ENCODE measurements at places on chromosomes 1 and 21.

DNA sequence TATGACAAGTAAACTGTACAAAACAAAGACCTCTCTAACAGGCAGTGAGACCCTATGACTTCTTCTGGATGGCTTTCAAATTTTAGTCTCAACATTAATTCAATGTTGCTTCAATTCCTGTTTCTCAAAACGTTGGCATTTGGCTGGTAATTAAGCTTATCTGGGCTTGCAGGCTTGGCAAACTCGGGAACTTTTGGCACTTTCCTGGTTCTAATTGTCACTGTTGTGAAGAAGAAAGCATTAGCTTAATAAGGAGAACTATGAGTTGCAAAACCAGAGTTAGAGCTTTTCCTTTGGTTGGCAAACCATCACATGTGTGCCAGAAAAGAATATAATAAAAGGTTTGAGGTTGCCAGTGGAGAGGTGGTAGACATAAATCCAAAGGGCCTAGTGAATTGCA lies 698.3 kb downstream of the LRRIQ3 start:
- no peak for DNase-seq

DNA sequence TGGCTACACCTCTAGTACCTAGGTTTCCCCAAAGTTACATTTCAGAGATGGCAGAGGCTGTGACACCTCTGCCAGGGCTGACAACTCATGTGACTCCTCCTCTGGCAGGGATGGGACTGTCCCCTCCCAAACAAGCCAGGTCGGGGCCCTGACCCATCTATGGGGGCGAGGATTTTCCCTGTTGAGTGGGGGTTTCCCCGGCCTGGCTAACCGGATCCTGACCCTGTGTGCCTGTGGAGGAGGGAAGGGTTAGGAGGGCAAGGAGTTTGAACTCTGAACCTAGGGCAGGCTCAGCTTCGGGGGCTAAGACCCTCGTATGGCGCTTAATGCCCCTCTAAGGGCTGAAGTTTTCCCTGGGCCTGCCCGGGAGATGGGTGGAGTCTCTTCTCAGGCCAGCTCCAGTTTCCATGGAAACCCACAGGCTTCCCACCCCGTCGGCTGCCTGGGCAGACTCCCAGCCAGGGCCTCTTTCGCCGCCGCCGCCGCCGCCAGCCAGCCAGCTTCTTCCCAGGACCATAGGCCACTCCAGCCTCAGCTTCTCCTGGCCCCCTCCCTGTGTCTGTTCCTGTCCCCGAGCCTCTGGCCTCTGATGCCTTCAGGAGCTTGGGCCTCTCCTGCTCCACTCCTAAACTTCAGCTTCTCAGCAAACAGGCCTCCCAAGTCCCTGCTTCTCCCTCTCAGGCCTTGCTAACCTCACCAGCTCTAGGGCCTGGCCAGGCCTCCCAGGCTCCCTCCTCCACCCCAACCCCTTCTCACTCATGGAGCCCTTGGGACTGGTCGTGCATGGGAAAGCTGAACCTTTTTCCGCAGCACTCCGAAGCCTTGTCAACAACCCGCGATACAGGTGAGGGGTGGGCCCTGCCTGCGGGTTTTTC lies at the start of gene BTBD19:
Gene BTBD19 (plus strand): TSS at position 461 of the 875 bp plus-strand sequence. CDS start 298 bp downstream, at position 759.
- DNase-seq: peak; percentile 77

GRCh38 chr21:34887105-34887442 lies 162.0 kb downstream of the RUNX1 start:
- no peak for DNase-seq

DNA sequence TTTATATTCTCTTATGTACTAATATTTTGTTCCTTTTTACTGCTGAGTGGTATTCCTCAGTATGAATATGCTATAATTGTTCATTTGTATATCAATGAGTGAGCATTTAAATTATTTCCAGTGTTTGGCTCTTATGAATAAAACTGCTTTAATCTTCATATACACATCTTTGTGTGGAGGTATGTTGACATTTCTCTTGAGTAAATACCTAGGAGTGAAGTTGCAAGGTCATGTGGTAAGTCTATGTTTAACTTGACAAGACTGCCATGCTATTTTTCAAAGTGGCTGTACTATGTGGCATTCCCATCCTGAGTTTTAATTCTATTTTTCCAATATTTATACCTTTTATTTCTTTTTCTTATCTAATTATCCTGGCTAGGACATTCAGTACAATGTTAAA lies 124.2 kb downstream of the ADSS2 start:
- DNase-seq: no peak

DNA sequence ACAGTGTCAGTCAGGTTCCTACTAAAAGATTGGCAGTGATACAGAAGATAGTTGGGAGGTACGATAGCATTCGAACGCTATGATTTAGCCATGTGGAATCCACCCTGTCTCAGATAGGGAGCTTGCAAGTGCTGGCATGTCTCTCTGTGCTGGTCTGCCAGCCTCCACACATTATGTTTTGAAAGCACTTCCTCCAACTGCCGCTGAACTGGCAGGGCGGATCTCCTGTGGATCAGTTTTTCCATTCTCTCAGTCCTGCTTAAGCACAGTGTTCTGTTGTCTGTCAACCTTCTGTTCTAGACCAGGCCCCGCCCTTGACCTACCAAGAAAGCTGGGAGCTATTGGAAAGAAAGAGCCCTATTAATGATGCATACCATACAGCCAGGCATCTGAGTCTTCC lies 65.5 kb upstream of the PALMD start:
- no peak for DNase-seq

DNA sequence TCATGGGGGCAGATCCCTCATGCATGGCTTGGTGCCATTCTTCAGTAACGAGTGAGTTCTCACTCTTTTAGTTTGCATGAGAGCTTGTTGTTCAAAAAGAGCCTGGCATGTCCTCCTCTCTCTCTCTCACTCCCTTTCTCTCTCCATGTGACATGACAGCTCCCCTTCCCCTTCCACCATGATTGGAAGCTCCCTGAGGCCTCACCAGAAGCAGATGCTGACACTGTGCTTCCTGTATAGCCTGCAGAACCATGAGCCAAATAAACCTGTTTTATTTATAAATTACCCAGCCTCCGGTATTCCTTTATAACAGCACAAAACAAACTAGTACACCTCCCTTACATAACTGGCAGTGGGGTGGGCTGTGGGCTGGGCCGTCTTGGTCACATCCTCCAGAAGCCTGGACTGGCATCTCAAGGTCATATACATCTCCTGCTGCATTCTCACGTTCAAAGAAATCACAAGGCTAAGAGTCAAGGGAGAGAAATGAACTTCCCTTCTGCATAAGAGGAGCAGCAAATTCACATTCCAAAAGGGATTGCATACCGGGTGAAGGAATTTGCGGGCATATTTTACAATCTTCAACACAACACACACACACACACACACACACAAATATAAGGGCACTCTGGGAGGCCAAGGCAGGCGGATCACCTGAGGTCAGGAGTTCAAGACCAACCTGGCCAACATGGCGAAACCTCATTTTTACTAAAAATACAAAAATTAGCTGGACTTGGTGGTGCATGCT lies 2.3 kb upstream of the CCSAP start:
- DNase-seq: no peak

DNA sequence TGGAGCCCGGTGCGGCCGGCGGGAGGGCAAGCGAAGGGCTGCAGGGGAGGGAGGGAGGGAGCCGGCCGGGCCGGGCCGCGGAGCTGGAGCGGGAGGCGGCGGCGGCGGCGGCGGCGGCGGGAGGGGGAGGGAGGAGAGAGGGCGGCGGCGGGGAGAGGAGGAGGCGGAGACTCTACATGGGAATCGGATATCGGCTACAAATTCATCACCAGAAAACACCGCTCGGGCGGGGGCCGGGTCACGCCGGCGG lies at the start of gene AKT3:
Gene AKT3 (minus strand): TSS at position 42 of the 250 bp plus-strand sequence. CDS start 7,073 bp downstream, outside the sequence.
- DNase-seq: peak; percentile 78

DNA sequence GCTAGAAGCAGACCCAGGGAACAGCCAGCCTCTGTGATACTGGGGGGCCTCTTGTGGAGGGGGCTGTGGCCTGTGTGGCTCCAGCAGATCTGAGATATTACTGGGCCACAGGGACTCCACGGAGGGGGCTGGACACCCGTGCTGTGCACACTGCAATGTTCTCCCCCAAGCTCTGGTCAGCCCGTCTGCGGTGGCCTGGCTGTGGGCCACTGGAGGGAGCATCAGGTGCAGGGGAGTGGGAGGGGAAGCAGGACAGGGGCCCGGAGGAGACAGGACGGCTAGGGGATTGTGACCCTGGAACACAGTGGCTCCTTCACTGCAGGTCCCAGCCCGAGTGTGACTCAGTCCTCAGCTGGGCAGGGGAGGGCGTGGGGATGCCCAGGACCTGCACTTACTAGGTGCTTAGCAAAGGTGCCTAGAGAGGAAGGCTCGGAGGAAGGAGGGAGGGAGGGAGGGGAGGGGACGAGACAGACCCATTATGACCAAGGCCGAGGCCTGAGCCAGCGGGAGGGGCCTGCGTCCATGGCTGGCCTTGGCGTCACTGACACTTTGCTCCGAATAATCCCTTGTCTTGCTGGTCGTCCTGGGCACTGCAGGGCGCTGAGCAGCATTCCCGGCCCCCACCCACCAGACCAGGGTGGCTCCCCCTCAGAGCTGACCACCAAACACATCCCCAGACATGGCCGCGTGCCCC lies 44.2 kb downstream of the PRDM16 start:
- no peak for DNase-seq

DNA sequence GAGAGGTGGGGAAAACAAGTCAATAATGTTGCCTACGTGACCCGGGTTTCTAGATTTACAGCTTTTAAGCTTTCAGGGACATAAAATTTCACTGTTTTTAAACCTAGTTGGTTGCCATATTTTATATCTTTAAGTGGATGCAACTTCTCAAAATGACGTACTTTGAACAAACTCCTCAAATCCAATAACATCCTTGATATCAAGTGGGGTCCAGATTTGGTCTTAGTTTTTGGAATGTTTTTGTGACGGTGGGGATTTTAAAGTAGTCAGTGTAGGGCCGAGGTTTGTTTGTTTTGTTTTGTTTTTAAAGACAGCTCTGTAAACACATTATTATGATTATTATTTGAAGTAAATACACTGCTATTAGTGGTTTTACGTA lies 453 bp downstream of the CDKN2C start:
- no peak for DNase-seq

DNA sequence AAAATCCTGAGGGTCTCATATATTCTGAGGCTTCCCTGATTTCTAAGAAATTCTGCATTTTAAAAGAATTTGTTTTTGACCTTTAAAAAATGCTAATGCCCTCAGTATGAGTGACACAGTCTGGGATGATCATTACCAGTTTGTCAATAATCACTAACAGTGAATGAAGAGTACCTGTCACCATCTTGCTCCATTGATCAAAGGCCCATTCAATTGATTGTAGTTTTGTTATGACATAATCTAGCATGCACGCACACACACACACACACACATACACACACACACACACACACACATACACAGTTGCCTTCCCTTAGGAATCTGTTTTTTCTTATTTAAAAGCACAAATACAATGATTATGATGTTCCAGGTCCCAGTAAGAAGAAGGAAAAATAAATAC lies 250.4 kb downstream of the NFIA start:
- no peak for DNase-seq

- no peak for DNase-seq
Measured at GRCh38 chr1:10897321-10897980, 101.0 kb upstream of the CASZ1 start.

GRCh38 chr1:50940291-50940690 lies 19.8 kb downstream of the FAF1 start:
- no peak for DNase-seq

GRCh38 chr1:182962554-182963115 lies 9.7 kb upstream of the SHCBP1L start:
- no peak for DNase-seq

GRCh38 chr1:113452921-113453770 lies 62.8 kb downstream of the MAGI3 start:
- DNase-seq: no peak

Data from effector memory CD4-positive, alpha-beta T cell (primary cell).